DMS79 treated with DMSO at 0.1 percent for 48 hours (cell line): ENCODE measurements at places on chromosomes 7 and 10.
A peak's percentile ranks its signal among the peaks of the same experiment; 100 is the strongest.

DNA sequence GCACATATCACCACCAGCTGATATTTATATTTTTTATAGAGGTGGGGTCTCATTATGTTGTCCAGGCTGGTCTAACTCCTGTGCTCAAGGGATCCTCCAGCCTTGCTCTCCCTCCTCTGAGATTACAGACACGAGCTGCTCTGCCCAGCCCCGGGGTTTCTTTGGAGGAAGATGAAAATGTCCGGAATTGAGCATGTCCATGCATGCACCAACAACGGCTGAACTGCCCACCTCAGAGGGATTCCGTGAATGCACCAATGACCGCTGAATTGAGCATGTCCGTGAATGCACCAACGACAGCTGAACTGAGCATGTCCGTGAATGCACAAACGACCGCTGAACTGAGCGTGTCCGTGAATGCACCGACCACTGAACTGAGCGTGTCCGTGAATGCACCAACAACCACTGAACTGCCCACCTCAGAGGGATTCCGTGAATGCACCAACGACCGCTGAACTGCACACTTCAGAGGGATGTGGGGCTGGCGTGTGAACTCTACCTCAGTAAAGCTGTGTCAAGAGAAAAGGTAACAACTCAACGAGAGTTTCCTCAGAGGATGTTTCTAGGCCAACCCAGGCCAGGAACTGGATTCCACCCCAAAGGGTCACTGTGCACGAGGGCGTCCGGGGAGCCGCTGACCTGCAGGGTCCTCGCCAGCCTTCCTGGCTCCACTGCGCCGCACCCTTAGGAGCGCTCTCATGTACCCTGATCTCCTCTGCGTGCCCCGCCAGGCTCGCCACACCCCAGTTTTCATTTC lies 34.9 kb upstream of the INPP5A start:
- DNase-seq: no peak

DNA sequence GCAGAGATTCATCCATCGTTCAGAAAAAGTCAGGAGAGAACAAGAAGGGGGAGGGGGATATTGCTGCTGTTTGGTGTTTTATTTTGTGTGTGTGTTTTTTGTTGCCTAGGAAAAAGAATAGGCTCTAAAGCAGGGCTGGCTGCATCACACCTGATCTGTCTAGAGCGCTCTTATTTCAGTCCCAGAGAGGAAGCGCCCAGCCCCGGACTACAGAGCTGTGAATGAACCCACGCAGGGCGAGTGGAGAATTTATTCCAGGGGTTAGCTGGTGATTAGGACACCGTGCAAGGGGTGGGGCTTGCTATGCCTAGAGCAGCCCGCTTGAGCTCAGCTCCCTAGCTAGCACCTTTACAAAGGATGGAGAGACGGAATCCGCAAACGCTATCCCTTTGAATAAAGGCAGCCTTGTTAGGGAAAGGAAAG lies 621 bp upstream of the FAM13C start:
- peak; percentile 23 for DNase-seq

GRCh38 chr7:127865466-127865865 lies 165.8 kb downstream of the LRRC4 start:
- no peak for DNase-seq

GRCh38 chr7:2003451-2003930 lies 229.3 kb downstream of the MAD1L1 start:
- DNase-seq: no peak

- DNase-seq: no peak
Observed at GRCh38 chr7:5634107-5634950, 147.1 kb downstream of the RNF216 start.

GRCh38 chr7:127978421-127978820 lies 52.8 kb downstream of the LRRC4 start:
- no peak for DNase-seq

- no peak for DNase-seq
Observed at GRCh38 chr7:12174931-12175330, 36.2 kb upstream of the TMEM106B start.

DNA sequence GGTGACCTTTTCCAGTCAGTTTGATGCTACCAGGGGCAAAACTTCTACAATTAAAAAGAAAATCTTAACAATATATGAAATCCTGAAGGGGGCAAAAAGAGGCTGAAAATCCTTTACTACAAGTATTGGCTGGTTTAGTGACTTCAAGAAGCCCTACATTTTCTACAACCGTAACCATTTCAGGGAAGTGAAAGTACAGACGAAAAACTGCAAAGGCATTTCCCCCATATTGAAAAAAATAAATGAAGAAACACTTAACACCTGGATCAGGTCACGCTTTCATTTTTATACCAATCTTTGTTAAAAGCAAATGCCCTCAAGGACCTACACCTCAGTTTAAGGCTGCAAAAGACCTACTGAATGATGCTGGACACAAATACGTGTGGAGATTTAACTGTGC lies 38.6 kb downstream of the IL6 start:
- DNase-seq: no peak

DNA sequence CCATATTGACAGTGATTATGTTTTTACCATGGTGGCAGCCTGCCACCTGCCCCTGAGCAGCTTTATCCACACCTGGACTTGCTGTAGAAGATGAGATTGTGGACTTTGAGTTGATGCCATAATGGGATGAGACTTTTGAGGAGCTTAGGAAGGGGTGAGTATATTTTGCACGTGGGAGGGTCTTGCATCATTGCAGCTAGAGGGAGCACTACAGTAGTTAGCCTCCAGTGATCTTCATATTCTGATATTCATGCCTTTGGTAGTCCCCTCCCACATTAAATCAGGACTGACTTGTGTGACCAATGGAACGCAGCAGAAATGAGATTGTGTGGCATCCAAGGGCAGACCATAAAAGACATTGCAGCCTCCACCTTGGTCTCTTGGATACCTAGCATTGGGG lies 18.2 kb upstream of the COL13A1 start:
- DNase-seq: no peak

- DNase-seq: no peak
Observed at GRCh38 chr7:52920977-52921376, 114.5 kb upstream of the POM121L12 start.
